H54 (cell line): ENCODE measurements at places on chromosomes 1 and 21.

GRCh38 chr1:204927673-204928641 lies 57.3 kb downstream of the NFASC start:
- DNase-seq: no peak

DNA sequence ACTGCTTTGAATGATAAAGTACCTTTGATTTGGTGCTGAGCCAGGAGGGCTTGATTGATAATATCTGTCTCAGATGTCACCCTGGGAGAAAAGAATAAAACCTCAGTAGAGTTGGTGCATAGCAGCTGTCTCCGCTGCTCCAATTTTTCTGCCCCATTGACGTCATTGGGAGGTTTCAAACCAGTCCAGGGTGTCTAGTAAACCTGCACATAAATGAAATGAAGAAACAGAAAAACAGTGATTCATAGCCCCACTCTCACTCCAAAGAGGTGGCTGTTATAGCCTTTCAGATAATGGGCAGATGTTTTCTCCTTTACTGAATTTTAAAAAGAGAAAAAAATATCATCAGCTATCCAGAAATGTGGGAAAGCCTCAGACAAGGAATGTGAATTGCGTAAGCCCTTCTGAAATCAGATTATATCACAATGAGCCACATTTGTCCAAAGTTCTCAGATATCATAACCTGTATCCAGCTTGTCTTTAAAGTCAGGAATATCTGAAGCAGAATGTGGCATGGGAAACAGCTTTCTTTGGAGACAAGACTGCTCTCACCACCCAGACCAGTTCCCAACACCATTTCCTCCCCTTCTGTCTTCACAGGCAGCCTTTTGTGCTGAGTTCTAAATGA lies 351.3 kb upstream of the SGIP1 start:
- no peak for DNase-seq

- DNase-seq: no peak
These were observed 1.3 kb downstream of the PLA2G2E start for GRCh38 chr1:19922015-19922688.

DNA sequence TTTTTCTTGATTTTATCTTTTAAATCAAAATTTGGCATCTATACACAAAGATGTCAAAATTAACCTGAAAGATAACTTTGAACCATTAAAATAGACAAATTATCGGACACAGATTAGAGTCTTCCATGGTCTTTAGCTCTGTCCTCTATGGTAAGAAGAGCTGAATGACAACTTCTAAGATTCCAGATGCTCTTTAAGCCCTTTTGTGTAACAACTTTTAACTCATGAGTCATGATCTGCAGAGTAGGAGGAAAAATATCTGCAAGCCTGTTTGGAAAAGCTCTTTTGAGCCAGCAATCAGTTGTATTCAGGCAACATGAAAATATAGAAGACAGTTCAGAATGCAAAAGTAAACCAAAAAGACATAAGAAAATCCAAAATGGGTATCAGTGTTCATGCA lies 37.8 kb downstream of the TTC13 start:
- no peak for DNase-seq

GRCh38 chr1:40432644-40433390 lies 17.5 kb upstream of the ZFP69B start:
- no peak for DNase-seq

- DNase-seq: no peak
These were observed 79.5 kb downstream of the STUM start for GRCh38 chr1:226627924-226628611.

DNA sequence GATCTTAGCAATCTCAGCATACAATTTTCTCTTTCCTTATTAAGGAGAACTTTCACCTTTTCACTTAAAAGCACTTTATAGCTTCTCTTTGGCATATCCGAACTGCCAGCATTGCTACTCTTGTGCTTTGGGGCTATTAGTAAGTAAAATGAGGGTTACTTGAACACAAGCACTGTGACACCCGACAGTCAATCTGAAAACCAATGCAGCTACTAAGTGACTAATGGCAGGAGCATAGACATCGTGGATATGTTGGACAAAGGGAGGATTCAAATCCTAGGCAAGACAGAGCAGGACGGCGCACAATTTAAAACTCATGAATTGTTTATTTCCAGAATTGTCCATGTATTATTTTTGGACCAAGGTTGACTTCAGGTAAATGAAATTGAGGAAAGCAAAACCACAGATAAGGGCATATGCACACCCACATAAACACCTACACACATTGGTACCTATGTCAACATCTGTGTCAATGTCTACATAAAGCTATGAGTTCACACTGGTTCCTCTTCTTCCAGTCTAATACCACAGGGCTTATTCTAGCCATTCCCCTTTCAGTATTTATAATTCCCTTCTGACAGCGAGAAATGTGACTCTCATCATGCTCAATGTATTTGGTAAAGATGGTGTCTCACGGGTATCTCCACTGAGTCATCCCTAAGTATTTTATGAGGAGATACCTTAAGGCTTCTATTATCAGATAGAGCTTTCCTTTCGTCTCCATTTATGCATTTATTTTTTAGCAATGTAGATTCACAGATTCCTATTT lies 75.3 kb upstream of the RALGPS2 start:
- no peak for DNase-seq

DNA sequence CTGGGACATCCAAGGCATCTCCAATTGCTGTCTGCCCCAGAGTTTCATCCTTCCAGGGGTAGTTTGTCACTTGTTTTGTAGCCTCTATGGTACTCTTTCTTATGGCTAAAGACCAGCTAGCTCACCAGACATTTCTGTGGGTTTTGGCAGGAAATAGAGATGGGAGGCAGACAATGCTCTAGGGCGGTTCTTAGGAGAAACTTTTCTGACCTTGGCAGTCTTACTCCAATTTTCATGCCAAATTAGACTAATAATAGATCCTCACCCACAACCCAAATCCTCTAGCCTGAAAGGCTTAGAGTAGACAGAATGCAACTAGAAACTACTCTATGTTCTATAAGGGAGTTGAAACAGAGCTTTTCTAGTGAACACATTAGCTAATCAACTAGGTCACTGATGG lies 69.8 kb downstream of the LRIG2 start:
- DNase-seq: no peak

DNA sequence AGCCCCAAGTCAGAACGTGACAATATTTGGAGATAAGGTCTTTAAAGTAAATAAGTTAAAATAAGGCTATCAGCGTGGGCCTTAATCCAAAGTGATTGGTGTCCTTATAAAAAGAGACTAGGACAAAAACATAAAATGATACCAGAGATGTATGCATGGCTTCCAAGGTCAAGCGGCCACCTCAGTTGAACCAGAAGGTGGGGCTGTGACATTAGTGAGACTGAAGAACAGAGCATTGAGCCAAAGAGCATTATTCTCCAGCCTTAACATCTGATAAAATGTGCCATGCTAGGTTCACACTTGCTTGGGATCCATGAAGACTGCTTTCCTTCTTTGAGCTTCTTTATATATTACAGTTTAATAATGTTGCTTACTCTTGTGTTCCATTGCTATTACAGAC lies 554.6 kb downstream of the PLA2G4A start:
- no peak for DNase-seq

DNA sequence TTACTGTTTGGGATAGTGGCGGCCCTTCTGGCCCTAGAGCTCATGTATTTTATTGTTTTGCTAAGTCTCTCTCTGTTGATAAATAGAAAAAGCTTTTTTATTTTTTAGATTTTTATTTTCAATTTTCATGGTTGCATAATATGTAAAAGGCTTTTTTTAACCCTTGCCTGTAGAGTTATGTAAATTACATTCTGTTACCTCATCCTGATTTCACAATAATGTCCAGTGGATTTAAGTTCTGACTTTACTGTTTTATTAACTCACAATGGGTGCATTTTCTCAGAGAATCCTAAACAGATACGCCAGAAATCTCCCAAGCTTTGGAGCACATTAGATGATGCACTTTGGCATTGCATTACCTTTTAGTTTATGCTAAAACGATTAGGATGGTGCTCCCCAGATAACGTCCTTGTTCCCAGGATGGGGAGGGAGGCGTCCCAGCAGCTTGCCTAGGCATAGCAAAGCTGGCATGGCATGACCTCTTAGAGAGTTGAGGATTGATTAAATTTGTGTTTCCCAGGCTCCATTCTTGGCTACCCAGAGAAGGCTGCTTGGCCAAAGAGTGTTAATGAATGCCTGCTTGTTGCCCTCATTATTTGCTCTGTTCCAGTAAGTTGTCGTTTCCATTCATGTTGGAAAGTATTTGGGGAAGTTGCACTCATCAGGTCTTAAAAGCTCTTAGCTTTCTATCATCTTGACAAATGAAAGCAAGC lies 17.1 kb downstream of the UTP25 start:
- no peak for DNase-seq

GRCh38 chr1:113978863-113979702 lies at the start of gene OLFML3:
TSS of gene OLFML3 (plus strand) at chr1:113979474. CDS start at chr1:113979517, 43 bp downstream.
- peak; percentile 71 for DNase-seq

DNA sequence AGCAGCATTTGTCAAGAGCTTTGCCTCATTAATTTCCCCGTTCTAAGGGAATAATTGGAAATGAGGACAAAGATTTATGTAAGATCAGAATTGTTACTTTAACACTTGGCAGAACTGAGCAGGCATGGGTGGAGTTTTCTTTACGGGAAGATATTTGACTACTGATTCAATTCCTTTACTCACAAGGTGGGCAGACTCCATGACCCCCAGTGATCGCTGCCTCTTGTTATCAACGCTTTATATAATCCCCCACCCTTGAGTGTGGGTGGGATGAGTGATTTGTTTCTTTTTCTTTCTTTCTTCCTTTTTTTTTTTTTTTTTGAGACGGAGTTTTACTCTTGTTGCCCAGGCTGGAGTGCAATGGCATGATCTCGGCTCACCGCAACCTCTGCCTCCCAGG lies 65.3 kb upstream of the TENT5B start:
- DNase-seq: no peak

DNA sequence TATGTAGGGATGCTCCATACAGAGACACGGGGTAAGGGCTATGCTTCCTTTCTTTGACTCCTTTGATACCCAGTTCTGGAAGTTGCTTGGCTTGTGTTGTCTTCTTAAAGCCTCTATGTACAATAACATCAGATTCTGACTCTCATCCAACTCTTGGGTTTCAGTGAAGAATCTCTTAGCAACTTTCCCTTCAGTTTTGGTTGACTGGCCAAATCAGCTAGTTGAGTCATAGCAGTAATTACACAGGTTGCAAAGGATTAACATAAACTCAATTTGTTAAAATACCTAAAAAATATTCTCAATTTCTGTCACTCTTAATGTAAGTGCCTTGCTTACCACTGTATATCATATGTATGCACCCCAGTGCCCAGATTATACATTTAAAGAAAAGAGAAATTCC lies 9.2 kb downstream of the CD1E start:
- no peak for DNase-seq

GRCh38 chr1:33762109-33762830 lies 101.6 kb upstream of the HMGB4 start:
- DNase-seq: no peak

GRCh38 chr1:100222428-100222827 lies 27.2 kb downstream of the DBT start:
- no peak for DNase-seq

- no peak for DNase-seq
These were observed 21.0 kb upstream of the PARP1 start for GRCh38 chr1:226428791-226429461.

DNA sequence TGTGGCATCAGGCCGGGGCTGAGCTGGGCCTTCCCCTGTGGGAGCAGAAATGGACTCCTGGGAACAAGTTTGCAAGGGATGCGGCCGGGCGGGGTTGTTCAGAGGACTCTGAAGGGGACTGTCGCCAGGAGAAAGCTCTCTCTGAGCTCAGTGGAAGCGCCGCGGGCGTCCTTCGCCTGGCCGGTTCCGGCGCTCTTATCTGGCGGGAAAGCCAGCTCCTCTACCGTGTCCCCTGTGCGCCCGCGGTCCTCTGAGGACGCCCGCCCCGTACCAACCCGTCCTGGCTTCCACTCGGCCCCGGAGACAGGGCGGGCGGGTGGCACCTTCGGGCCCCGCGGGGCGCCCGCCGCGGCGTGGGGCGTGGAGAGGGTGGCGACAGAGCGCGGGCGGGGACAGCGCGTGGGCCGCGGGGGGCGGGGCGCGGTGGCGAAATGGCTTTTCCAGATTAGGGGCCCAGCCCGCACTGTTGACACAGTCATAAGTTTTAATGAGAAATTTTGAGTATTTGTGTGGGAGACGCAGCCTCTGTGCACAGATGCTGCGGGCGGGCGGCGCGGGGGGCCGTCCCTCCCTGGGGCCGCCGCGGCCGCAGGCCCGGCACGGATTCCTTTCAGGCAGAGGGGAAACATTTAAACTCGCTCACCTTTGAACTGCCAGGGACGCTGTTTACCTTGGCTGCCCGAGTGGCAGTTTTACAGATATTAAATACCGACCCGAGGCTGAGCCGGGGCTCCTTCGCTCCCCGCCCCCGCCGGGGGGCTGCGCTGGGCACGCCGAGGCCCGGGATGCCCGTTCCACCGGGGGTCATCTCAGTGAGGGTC lies 70.2 kb downstream of the FOXD2 start:
- DNase-seq: no peak

GRCh38 chr1:41537788-41538351 lies 53.4 kb upstream of the EDN2 start:
- DNase-seq: no peak

- no peak for DNase-seq
These were observed 484.4 kb upstream of the ZRANB2 start for GRCh38 chr1:71565262-71565661.

- DNase-seq: no peak
These were observed 163.8 kb downstream of the NPHP4 start for GRCh38 chr1:5828308-5828935.

GRCh38 chr1:4256351-4256750 lies 356.3 kb upstream of the C1orf174 start:
- no peak for DNase-seq

DNA sequence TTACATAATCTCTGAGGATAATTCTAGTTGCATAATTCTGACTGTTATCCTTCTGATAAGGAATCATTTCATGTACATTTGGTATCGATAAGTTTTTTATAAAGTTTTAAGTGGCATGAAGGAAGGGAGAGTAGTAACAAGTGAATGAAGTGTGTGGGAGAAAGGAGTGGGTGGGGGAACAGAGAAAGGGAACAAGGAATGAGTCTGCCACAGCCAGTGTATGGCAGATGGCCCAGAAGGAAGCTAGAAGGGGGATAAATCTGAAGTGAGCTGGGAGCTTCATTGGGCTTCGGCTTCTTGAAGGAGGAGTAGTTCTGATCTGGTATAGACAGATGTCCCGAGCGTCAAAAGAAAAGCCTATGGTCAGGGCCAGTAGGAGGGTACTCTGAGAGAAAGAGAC lies 18.6 kb downstream of the ZBTB40 start:
- DNase-seq: no peak

- no peak for DNase-seq
These were observed 88.5 kb downstream of the BEND5 start for GRCh38 chr1:48688102-48688760.
